A549 treated with Hydrocortisone at 1 μM for 4 hours (cell line): ENCODE measurements at places on chromosomes 12 and 14. TPM values are rescaled to one million over a fixed set of nuclear protein-coding genes. Genes with fewer than 3 reads are reported as not detected.

Gene GPR132
- 0.49 to 0.64 TPM (median 0.51 TPM) in 5 replicates for total RNA-seq

Gene CPNE6
- 0.15 to 0.17 TPM in 2 of 5 replicates, not detected in the others for total RNA-seq

Gene SYCP3
- total RNA-seq: 0.18 TPM in 1 of 5 replicates, not detected in the others

Gene NTF3
- not detected in 5 replicates for total RNA-seq

Gene LTBR
- total RNA-seq: 204 to 246 TPM (median 240 TPM) in 5 replicates

Gene CLEC4D
- total RNA-seq: not detected in 5 replicates

Gene PCED1B
- total RNA-seq: 17.2 to 21.4 TPM (median 18.9 TPM) in 5 replicates

Gene FAM90A1
- total RNA-seq: 0.09 to 0.31 TPM (median 0.18 TPM) in 5 replicates

Gene VIPAS39
- total RNA-seq: 13.2 to 15.0 TPM (median 14.1 TPM) in 5 replicates

Gene TGFB3
- 0.61 to 0.91 TPM (median 0.71 TPM) in 5 replicates for total RNA-seq

Gene TMEM30B
- total RNA-seq: 0.18 to 0.39 TPM (median 0.25 TPM) in 5 replicates

Gene NID2
- 24.6 to 41.4 TPM (median 28.0 TPM) in 5 replicates for total RNA-seq

Gene HOXC12
- 0.02 to 0.05 TPM in 2 of 5 replicates, not detected in the others for total RNA-seq

Gene SIX4
- total RNA-seq: 1.1 to 3.1 TPM (median 2.8 TPM) in 5 replicates

Gene ADAM21
- 0.03 TPM in 2 of 5 replicates, not detected in the others for total RNA-seq

Gene CLECL1
- not detected in 5 replicates for total RNA-seq

Gene ALX1
- 4.0 to 5.0 TPM (median 4.4 TPM) in 5 replicates for total RNA-seq

Gene LRTM2
- 0.07 to 0.15 TPM in 2 of 5 replicates, not detected in the others for total RNA-seq

Gene COX8C
- not detected in 5 replicates for total RNA-seq

Gene IGF1
- not detected in 5 replicates for total RNA-seq

Gene DCAF5
- total RNA-seq: 14.5 to 20.6 TPM (median 18.8 TPM) in 5 replicates

Gene NEUROD4
- total RNA-seq: not detected in 5 replicates

Gene KRT7
- 5,165 to 6,050 TPM (median 5,522 TPM) in 5 replicates for total RNA-seq

Gene FGF23
- total RNA-seq: not detected in 5 replicates

Gene NUMB
- 34.2 to 44.1 TPM (median 39.9 TPM) in 5 replicates for total RNA-seq

Gene EPYC
- not detected in 5 replicates for total RNA-seq

Gene MLF2
- 246 to 305 TPM (median 296 TPM) in 5 replicates for total RNA-seq

Gene TMEM119
- 0.17 to 0.20 TPM in 2 of 5 replicates, not detected in the others for total RNA-seq

Gene ADAM20
- not detected in 5 replicates for total RNA-seq

Gene GLS2
- total RNA-seq: 0.13 to 0.31 TPM (median 0.21 TPM) in 5 replicates

Gene CCDC197
- not detected in 5 replicates for total RNA-seq

Gene GNB3
- 1.0 to 2.0 TPM (median 1.6 TPM) in 5 replicates for total RNA-seq

Gene SHMT2
- total RNA-seq: 112 to 153 TPM (median 121 TPM) in 5 replicates

Gene PDZRN4
- total RNA-seq: 0.03 to 0.05 TPM in 2 of 5 replicates, not detected in the others

Gene ASB2
- total RNA-seq: 0.28 to 0.91 TPM (median 0.59 TPM) in 5 replicates

Gene BIN2
- total RNA-seq: 0.09 to 0.25 TPM (median 0.14 TPM) in 5 replicates

Gene FAM181A
- total RNA-seq: not detected in 5 replicates

Gene DCN
- 0.22 to 0.35 TPM in 2 of 5 replicates, not detected in the others for total RNA-seq

Gene KIF5A
- 0.17 to 0.23 TPM (median 0.18 TPM) in 5 replicates for total RNA-seq
